ENCODE measurements at places on chromosomes 2 and 18. TPM values are rescaled to one million over a fixed set of nuclear protein-coding genes. Genes with fewer than 3 reads are reported as not detected.

DNA sequence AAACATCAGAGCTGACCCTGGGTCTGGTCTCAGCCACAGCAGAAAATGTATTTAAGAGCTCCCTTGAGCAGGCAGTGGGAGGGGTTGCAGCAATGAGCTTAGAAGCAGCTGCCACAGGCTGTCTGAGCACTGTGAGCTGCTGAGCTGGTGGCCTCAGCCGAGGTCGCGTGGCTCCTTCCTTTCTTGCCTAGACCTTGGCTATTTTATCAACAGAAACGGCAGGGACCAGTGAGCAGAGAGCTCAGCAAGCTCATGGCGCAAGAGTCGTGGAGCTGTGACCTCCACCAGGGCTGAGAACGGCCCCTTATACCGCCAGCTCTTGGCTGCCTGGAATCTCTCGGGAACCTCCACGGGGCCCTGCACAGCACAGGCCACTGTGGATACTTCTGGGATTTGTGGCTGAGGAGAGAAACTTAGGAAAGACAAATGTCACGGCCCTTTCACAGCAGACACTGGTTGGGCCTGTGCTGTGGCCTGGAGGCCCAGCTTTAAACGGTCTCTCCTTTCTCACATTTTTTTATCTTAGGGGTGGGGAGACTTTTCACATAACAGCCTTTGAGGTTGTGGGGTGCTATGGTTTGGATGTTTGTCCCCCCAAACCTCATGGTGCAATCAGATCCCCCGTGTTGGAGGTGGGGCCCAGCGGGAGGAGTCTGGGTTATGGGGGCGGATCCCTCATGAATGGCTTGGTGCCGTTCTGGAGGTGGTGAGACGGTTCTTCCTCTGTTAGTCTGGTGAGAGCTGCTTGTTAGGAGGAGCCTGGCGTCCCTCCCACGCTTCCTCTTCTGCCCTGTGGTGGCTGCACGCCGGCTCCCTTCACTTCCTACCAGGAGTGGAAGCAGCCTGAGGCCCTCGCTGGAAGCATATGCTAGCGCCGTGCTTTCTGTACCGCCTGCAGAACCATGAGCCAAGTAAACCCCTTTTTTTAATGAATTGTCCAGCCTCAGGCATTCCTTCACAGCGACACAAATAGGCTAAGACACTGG is 1.7 kb downstream of the ALLC start:
- no peak for DNase-seq
- no peak overlapping the region for H3K27ac ChIP-seq
- no peaks in the 10 kb centered on the region for H3K4me1 ChIP-seq
- H3K4me3 ChIP-seq = no peak overlapping the region

DNA sequence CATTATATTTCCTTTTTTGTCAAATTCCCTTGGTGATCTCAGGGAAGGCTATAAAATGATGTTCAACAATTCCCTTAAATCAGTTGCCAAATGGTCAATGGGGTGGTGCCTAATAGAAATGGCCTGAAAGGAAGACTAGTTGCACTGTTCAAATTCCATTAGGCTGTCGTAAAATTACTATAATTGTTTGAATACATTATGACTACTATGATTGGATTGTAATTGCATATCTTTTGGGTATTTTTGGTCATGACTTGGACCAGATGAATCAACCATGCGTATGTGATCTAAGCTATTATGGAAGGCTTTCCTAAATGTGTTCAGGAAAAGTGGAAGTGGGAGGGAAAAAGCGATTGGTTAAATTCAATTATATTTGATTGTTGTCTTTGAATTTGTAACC is 41.3 kb upstream of the KCNE4 start:
- peaks cover 27% of the 10 kb centered on the region for H3K4me1 ChIP-seq
- H3K27me3 ChIP-seq = no peaks in the 10 kb centered on the region
- H3K36me3 ChIP-seq = no peaks in the 10 kb centered on the region
- no peak overlapping the region for H3K4me3 ChIP-seq

DNA sequence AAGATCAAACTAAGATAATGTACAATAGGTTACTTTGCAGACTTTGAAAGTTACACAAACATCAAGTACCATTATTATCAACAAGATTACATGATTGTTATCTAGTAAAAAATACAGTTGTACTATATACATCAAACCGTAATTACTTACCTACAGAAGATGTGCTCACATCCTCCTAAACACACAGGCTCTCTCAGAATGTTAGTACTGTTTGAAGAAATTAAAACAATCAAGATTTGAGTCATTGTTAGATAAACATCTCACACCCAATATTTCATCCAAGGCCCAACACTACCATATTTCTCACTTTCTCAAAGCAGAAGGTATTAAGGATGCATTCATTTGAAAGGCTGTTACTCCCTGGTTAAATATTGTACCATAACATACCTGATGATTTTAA is 12.6 kb downstream of the BARD1 start:
- H3K27me3 ChIP-seq = no peaks in the 10 kb centered on the region
- H3K36me3 ChIP-seq = no peaks in the 10 kb centered on the region
- H3K27ac ChIP-seq = no peak overlapping the region
- no peak for DNase-seq
- no peak overlapping the region for H3K4me3 ChIP-seq
- H3K4me1 ChIP-seq = peaks cover 3% of the 10 kb centered on the region

- H3K27me3 ChIP-seq = peaks cover 3% of the 10 kb centered on the region
- DNase-seq = no peak
- peaks cover 4% of the 10 kb centered on the region for H3K4me1 ChIP-seq
- no peak overlapping the region for H3K4me3 ChIP-seq
These were observed 101.2 kb upstream of the ALK start for GRCh38 chr2:30022444-30023071.

DNA sequence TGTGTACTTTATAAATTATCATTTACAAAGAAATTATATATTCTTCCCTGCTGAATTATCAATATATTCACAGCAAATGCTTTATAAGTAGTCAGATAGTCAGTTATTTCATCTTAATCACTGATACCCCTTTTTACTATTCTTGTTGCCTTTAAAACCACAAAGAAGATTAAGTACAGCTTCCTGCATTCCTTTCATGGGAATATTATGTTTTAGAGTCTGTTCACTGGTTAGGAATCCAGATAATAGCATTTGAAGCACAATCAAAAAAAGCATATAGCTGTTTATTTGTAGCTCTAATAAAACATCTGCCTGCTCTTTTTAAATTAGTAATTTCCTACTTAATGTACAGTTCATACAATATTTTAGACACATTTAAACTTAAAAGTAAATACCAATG is 508.9 kb downstream of the FBXO15 start:
- H3K27ac ChIP-seq = no peak overlapping the region
- peak; percentile 38 for DNase-seq
- H3K27me3 ChIP-seq = no peaks in the 10 kb centered on the region
- peaks cover 11% of the 10 kb centered on the region for H3K4me1 ChIP-seq
- no peak overlapping the region for H3K4me3 ChIP-seq

GRCh38 chr2:154233231-154233630 is 361.5 kb downstream of the GALNT13 start:
- no peak for DNase-seq
- H3K36me3 ChIP-seq = no peaks in the 10 kb centered on the region
- no peak overlapping the region for H3K27ac ChIP-seq

DNA sequence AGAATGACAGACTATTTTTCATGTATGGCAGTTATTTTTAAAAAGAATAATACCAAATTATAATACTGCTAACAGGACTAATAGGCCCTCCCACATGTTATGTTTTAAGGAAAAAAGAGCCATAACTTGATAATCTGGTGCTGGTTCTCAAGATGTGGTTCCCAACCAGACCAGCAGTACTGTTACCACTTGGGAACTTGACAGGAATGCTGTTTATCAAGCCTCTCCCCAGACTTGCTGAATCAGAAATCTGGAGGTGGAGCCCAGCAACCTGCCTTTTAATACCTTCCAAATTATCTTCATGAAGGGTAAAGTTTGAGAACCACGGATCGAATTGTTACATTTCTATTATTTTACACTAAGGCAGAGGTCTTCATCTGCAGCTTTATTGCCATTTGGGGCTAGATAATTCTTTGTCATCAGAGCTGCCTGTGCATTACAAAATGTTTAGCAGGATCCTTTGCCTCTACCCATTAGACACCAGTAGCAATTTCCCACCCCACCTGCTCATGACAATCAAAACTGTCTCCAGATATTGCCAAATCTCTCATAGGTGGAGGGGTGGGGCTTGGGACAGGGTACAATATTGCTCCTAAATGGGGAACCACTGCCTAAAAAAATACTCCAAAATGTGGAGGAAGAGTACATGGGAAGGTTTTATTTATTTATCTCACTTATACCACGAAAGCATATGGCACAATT is 629.6 kb downstream of the ARHGAP15 start:
- no peak overlapping the region for H3K4me3 ChIP-seq
- no peaks in the 10 kb centered on the region for H3K4me1 ChIP-seq
- H3K36me3 ChIP-seq = no peaks in the 10 kb centered on the region
- no peak overlapping the region for H3K27ac ChIP-seq
- no peak for DNase-seq
- no peaks in the 10 kb centered on the region for H3K27me3 ChIP-seq

DNA sequence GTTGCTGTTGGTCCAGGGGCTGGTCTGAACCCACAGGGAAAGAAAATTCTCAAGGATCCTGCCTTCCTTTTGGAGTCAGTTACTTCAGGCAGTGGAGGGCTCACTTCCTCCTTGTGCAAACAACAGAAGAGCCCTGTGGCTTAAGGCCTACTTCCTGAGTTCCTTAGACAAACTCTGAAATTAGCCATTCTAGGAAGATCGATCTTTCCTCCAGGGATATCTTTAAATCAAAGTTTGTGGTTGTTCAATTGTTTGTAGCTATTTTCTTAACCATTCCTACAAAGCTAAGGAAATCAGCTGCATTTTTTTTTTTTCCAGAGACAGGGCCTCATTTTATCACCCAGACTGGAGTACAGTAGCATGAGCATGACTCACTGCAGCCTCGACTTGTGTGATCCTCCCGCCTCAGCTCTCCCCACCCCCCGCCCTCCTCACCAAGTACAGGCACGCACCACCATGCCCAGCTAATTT is 156.0 kb downstream of the TANC1 start:
- peaks cover 38% of the 10 kb centered on the region for H3K4me1 ChIP-seq
- H3K4me3 ChIP-seq = no peak overlapping the region
- no peaks in the 10 kb centered on the region for H3K36me3 ChIP-seq
- DNase-seq = peak; percentile 94
- peak overlapping the region; percentile 82 for H3K27ac ChIP-seq

DNA sequence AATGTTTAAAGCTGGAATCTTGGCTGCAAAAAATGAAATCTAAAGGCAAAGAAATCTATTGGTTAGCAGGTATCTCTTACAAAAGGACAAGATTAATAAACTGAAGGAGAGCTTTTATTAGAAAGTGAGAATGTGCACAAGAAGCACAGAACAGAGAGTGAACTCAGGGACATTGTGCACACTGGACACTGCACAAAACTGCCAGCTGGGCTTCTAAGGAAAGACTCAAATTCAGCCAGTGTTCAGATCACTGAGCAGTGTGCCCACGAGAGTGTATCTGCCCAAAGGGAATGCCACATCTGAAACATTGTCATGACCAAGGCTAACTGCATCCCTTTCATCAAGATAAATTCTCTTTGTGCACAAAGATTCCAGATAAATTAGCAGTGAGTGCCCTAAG is 129.7 kb upstream of the KCNH7 start:
- no peak for DNase-seq
- H3K4me3 ChIP-seq = no peak overlapping the region
- no peak overlapping the region for H3K27ac ChIP-seq
- no peaks in the 10 kb centered on the region for H3K36me3 ChIP-seq
- no peaks in the 10 kb centered on the region for H3K27me3 ChIP-seq

GRCh38 chr2:13986119-13986720 is 646.3 kb upstream of the LRATD1 start:
- H3K4me3 ChIP-seq = no peak overlapping the region
- H3K27ac ChIP-seq = no peak overlapping the region
- H3K36me3 ChIP-seq = no peaks in the 10 kb centered on the region
- no peaks in the 10 kb centered on the region for H3K4me1 ChIP-seq

DNA sequence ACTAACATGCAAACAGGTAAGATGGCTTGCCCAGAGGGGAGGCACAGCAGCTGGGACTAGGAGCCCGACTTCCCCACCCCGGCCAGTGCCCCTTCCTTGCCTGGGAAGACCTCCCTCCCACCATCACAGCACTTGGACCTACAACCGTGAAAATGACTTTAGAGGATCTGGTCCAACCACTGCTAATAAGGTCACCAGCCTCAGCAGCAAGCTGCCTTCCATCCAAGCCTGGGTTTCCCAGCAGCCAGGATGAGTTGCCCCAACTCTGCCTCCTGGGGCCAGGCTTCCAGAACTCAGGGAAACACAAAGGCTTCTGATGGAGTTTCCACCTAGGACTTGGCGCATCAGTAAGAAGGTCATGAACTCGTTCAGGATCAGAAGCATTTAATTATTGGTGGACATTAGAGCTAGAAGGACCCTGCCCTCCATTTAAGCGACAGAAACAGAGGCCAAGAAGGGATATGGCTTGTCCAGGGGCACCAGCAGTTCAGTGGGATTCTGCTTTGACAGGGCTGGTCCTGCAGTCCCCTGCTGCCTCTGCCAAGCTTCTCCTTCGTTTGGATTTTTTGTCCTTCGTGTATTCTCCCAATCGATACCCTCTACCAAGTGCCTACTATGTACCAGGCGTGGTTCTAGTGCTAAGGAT is 403.0 kb upstream of the ID2 start:
- no peaks in the 10 kb centered on the region for H3K36me3 ChIP-seq
- 0 out of 2 replicates have a peak, but pooled peaks cover 3% of the 10 kb centered on the region for H3K27me3 ChIP-seq
- H3K27ac ChIP-seq = no peak overlapping the region
- no peak for DNase-seq
- H3K4me1 ChIP-seq = no peaks in the 10 kb centered on the region

DNA sequence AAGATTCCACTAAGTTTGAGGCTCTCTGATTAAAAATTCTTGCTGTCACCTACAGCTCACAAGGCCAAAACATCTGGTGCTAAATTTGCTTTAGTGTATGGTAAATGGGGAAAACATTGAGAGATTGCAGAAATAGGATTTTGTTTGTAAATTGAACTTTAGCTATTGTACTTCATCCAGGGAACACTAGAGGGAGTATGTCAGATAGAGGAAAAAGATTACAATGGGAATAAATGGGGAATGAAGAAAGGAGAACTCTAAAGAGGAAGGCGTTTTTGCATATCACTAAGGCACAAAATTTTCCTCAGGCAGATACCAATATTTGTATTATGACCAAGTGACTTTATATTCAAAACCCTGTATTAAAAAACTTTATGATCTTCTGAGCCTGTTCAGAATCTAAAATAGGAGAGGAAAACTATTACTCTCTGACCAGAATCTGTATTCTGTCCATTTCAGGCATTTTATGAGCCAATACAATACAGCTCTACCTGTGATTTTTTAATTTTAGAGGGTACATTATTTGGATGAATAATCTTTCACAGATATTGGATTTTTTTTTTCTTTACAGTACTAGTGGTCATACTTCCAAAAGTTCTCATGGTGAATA is 52.3 kb upstream of the ITGB6 start:
- no peak overlapping the region for H3K4me3 ChIP-seq
- DNase-seq = peak; percentile 53
- no peak overlapping the region for H3K27ac ChIP-seq

- H3K27me3 ChIP-seq = no peaks in the 10 kb centered on the region
- no peak overlapping the region for H3K4me3 ChIP-seq
- no peak overlapping the region for H3K27ac ChIP-seq
- H3K36me3 ChIP-seq = no peaks in the 10 kb centered on the region
- peak; percentile 57 for DNase-seq
These were observed 227.5 kb upstream of the APCDD1 start for GRCh38 chr18:10226971-10227370.

ADGRF3 gene
- total RNA-seq = under 0.01 TPM

PCARE gene
- total RNA-seq = not detected

CTAGE1 gene
- 0.11 TPM for total RNA-seq

NAT8 gene
- total RNA-seq = not detected

Measured in GM23248 (cell line).